ENCODE measurements at places on chromosomes 5 and 9. TPM values are rescaled to one million over a fixed set of nuclear protein-coding genes. Genes with fewer than 3 reads are reported as not detected.

The IFNA2 gene
- polyA plus RNA-seq = not detected

The FOXE1 gene
- 6.5 TPM for polyA plus RNA-seq

The EXD3 gene
- 9.7 TPM for polyA plus RNA-seq

The LEAP2 gene
- 0.73 TPM for polyA plus RNA-seq

The SUSD3 gene
- polyA plus RNA-seq = 0.83 TPM

The ST8SIA4 gene
- 0.36 TPM for polyA plus RNA-seq

The EPB41L4A gene
- polyA plus RNA-seq = 9.6 TPM

The FBXW2 gene
- polyA plus RNA-seq = 7.1 TPM

The TLR4 gene
- 0.47 TPM for polyA plus RNA-seq

The PHF24 gene
- 0.07 TPM for polyA plus RNA-seq

The PCDHB2 gene
- 0.31 TPM for polyA plus RNA-seq

The MSX2 gene
- polyA plus RNA-seq = 0.55 TPM

The PCSK1 gene
- 0.04 TPM for polyA plus RNA-seq

The DIPK1B gene
- 1.6 TPM for polyA plus RNA-seq

The TGFBR1 gene
- 6.6 TPM for polyA plus RNA-seq

Measured in esophagus (tissue), 2 donors.